CD4-positive, alpha-beta memory T cell (primary cell): ENCODE measurements at places on chromosomes 3 and 15.

GRCh38 chr3:196419386-196419785 lies 12.8 kb downstream of the UBXN7 start:
- DNase-seq = no peak

- no peak for DNase-seq
These were observed 47.7 kb upstream of the HES1 start for GRCh38 chr3:194087995-194088855.

GRCh38 chr15:40906091-40906990 lies 12.1 kb downstream of the VPS18 start:
- peak; percentile 64 for DNase-seq

- DNase-seq = no peak
These were observed 84.9 kb downstream of the HMG20A start for GRCh38 chr15:77505556-77505955.

DNA sequence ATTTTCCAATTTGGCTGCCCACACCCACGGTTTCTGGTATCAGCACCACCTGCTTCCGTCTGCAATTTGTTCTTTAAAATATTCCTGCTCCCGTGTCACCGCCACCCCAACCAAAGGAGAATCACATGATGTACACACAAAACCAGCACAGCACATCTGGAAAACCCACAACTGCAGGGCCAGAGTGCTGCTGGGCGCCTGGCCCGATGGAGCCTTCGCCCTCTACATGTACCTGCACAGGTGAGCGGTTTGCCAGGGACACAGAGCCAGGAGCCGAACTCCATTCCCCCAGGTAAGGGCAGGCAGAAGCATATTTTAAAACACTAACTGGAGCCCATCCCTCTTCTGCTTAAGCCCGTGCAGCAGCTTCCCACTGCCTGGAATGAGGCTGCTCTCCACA lies 75.6 kb downstream of the ADAMTS17 start:
- DNase-seq = no peak

DNA sequence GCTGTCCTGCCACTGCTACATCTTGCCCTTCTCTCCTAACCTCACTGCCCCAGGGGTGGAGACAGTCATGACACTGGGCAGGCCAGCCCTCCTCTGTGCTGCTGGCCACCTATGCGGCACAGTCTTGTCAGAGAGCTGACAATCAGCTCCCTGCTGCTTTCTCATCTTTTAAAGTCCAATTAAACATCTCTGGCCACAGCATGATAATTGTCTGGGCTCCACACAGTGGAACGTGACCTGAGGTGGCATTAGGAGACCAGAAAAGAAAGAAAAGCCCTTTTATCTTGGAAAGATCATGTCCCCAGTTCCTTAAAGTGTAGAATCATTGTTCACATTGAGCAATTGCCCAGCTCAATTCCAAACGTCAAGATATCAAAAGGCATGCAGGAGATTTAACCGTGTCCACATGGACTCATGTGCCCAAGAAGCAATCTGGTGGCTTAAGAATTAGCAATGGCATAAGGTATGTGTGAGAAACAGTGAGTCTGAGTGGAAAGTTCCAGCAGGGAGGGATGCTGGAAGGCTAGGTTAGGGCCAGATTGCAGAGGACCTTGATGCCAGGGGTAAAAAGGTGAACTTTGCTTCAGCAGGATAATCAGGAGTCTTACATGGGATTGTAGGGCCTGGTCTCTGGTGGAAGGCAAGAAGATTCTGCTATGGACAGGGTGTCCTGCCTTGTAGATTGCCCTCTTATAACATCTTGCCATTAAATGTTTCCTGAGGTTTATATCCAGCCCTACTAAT lies 15.3 kb upstream of the CACNA1D start:
- DNase-seq = no peak

- no peak for DNase-seq
These were observed 168.3 kb upstream of the ADAMTS9 start for GRCh38 chr3:64856106-64856505.

- DNase-seq = no peak
These were observed 79.6 kb upstream of the SPATA12 start for GRCh38 chr3:56980798-56981390.

DNA sequence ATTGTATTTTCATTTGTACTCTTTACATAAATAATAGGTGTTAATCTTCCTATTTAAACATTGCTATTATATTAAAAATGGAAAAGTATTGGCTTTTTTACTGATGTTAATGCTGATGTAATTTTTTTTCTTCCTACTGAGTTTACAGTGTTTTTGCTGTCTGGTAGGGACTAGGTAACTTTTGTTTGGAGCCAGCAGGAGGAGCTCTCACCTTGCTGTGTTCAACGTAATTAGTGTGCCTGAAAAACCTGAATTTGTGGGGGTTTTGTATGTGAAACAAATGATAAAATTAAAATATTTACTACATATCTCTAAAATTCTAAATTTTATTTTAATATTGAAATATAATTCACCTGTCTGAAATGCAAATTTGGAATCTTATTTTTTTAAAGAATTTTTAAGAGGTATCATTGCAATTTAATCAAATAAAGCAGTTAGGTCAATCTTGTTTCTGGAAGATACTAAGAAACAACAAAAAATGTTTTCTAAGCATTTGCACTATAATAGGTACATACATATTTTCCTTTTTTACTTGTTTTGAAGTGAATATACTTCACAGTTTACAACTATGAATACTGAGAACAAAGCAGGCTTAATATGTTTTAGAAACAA lies 48.8 kb downstream of the EPHA6 start:
- DNase-seq = no peak

GRCh38 chr15:45110256-45110820 lies 3.6 kb downstream of the DUOX2 start:
- no peak for DNase-seq

DNA sequence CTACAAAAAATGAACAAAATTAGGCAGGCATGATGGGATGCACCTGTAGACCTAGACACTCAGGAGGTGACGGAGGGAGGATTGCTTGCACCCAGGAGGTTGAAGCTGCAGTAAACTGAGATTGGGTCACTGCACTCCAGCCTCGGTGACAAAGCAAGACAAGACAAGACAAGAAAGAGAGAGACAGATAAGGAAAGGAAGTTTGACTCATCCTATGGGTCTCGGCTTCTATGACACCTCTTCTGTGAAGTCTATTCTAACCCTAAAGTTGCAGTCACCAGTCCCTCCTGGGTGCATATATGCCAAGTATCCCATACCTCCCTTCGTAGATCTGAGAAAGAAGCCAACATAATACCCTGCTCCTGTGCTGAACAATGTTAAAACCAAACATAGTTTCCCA lies 7.9 kb upstream of the ZMAT3 start:
- DNase-seq = no peak

DNA sequence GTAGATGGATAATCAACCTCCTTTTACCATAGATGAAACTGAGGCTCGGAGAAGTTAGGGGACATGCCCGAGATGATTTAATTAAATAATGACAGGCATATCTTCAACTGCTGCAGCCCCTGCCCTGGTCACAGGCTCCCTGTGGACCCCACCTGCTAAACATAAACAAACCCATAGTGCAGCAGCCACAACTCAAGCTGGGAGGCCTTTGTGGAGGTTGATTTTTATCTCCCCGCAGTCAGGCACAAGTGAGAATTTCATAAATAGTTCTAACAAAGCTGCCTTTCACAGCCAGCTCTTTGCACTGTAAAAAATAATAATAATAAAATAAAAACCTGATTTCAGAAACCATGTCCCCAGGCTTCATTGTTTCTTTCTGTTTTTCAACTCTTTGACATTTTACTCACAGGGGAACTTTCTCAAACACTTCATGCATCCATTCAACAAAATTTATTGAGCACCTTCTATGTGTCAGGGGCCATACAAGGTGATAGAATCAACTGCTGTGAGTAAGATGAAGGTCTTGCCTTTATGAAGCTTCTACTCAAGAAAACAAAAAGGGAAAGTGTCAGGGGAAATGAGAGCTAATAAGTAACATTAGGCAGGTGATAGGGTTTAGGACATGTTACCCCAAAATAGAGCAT lies 393.6 kb upstream of the PROK2 start:
- DNase-seq = no peak

GRCh38 chr3:59163953-59164352 lies 114.1 kb upstream of the CFAP20DC start:
- no peak for DNase-seq

- DNase-seq = no peak
These were observed 502.2 kb upstream of the LMCD1 start for GRCh38 chr3:7999384-7999783.

DNA sequence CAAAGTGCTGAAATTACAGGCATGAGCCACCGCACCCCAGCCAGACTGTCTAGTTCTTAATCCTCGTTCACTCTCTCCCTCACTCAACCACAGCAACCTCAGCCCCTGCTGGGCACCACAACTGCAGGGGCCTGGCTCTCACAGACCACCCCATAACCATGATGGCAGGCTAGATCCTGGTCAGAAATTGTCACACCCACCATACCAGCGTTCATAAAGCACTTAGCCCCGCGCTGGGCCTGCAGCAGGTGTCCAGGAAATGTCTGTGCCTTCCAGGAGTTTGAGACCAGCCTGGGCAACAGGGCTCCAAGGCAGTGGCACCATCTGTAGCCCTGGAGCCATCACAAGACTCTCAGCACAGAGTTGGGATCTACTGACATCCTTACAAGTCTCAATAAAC lies 1.9 kb downstream of the SHISA5 start:
- no peak for DNase-seq

- DNase-seq = no peak
These were observed 47.0 kb downstream of the MAP2K1 start for GRCh38 chr15:66433726-66434125.

- DNase-seq = no peak
These were observed 46.6 kb downstream of the APH1B start for GRCh38 chr15:63323798-63324563.

- DNase-seq = no peak
These were observed 810.3 kb downstream of the VGLL3 start for GRCh38 chr3:86180696-86181095.

- no peak for DNase-seq
These were observed 1.0 kb downstream of the TSC22D2 start for GRCh38 chr3:150409125-150409511.

DNA sequence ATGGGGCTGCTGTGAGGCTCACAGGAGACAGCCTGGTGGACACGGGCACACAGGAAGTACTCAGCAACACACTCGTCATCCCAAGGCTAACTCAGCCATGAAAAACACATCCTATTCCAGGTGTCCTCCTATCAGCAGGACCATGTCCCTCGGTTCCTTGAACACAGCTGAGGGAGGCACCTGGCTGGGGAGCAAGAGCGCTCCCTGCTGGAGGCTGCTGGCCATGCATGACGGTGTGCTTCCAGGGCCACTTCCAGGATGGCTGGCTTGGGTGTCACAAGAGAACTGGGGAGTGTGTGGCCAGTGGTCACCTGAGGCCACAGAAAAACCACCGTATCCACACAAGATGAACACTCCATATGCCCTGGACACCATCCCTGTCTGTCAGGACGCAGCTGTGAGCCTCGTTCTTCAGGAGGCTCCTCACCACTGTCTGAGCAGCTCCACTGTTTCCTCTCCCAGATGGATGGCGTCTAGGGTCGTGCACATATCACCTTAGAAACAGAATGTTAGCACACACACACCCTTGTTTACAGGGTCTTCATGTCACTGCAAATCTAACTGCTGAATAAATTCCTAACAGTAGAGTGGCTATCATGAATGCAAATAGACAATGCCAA lies 31.0 kb downstream of the POC1A start:
- peak; percentile 66 for DNase-seq

GRCh38 chr3:112786881-112787579 lies 59.6 kb downstream of the CD200R1L start:
- no peak for DNase-seq

DNA sequence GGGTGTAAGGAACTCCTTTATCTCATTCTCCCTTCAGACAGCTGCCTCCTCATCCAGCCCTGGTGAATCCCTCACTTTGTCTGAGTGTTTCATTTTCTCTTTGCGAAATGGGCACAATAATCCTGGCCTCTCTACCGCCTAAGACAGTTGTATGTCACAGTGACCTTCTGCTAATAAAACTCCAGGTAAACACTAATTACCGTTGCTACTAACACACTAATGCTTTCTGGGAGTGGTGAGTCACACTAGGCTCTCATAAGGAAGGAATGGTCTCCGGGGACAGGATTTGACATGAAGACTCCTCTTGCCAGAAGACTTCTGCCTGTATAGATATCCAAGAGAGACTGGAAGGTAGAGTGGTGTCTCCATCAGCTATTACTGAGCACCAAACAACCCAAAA lies 71.7 kb upstream of the SNRK start:
- DNase-seq = no peak
